ENCODE measurements at places on chromosomes 3 and 15.

- no peak for DNase-seq
Measured at GRCh38 chr3:21839176-21839575, 88.2 kb upstream of the ZNF385D start.

- DNase-seq = no peak
Measured at GRCh38 chr3:171213178-171213577, 186.7 kb upstream of the SLC2A2 start.

DNA sequence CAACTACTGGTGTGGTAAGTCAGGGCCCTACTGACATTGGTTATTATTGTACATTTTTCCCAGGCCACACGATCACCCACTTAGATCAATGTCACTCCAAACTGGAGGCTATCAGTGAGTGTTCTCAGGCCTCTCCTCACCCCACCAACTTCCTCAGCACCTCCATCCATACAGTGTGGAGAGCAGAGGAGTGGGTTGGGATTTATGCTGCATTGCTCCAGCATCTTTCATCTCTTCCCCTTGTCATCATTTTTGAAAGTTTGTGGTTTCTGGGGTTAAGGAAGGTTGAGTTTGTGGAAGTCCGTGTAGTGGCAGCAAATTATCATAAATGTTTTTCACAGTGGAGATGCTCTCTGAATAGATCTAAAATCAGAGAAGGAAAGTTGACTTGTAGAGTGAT, 60.2 kb downstream of the TLNRD1 start:
- no peak for DNase-seq

DNA sequence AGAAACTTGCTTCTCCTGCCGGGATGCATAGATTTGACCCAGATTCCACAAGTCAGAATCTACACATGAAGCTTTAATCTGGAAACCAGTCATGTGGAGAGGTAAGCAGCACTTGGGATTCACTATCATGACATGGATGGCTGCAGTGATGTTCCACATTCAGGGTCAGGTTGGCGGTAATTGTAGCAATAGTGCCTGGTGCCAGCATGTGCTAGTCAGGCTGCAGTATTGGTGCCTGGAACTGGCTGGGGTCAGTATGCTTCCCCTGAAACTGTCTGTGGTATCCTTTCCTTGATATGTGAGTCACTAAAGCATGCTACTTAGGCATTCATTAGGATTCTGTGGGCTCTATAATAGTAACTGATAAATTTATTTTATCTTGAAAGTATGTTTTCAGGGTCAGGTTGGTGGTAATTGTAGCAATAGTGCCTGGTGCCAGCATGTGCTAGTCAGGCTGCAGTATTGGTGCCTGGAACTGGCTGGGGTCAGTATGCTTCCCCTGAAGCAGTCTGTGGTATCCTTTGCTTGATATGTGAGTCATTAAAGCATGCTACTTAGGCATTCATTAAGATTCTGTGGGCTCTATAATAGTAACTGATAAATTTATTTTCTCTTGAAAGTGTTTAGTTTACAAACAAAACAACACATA, 1439.2 kb downstream of the ZPLD1 start:
- no peak for DNase-seq

DNA sequence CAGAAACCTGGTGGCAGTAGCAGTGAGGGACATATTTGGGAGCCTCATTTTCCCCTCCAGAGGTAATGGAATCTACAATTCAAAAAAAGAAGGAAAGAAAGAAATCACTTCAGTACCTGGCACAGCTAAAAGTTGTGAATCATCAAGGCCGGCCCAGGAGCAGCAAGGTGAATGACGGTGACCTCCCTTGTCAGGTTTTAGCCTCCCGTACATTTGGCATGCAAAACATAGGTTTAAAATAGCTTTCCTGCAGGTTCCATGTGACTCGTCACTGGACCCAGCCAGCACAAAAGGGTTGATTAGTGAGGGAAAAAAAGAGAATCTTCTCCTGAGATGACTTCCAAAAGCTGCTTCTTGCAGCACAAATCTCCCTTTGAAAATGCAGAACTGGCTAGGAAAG, 394.2 kb downstream of the LSAMP start:
- DNase-seq = no peak

DNA sequence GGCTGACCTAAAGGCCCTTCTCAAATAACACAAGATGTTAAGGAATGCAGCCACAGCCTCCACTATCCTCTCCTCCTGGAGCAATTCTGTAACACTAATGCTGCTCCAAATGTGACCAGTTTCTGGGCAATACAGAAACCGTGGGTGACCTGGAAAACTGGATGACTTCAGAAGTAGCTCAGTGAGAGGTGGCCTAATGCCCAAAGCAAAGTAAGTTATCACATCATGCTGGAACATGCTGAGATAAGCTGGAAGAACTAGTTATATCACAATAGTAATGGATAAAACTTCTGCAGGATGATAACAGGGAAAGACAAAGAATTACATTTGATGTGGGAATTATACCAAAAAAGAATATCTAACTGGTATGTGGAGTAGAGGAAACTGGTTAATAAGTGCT, 72.0 kb downstream of the DHX30 start:
- no peak for DNase-seq

GRCh38 chr3:113628788-113629187, 67.7 kb downstream of the USF3 start:
- DNase-seq = no peak

- DNase-seq = no peak
Measured at GRCh38 chr15:79495775-79496174, 63.6 kb downstream of the MINAR1 start.

DNA sequence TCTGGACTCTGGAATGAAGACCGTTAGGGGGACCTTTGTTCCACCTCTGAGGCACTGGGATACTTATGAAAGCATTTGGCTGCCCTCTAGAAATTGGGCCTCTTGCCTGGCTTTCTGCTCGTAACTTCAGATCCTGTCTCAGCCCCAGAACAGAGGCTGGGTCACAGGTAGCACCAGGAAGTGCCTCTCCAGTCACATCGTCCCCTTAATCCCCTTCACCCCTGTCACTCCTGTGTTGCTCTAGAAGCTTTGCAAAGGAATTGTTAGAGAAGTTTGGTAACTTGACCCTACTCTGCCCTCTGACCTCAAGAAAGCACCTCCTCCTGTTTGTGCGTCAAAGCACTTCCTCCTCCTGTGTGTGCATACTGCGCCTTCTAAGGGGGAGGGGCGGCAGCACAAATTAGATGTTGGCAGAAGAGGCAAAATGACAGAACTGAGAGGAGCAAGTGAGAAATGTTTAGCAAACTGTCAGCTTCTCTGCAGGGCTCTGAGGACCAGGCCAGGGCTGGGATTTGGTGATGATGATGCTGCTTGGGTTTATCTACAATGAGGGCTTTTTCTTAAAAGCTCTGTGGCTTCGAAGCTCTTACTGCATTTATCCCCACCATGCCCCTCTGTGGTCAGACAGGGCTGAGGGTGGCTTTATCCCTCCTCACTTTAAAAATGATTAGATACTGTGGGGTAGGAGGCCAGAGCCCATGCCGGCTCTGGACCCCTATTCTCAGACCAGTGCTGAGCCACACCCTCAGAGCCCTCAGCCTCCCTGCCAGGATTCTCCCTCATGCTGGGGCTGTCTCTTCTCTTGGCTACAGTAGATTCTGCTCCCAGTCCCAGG, 76.2 kb downstream of the LARS2 start:
- no peak for DNase-seq

- no peak for DNase-seq
Measured at GRCh38 chr3:73926360-73927202, 301.8 kb upstream of the PDZRN3 start.

GRCh38 chr3:177349384-177349783, 152.1 kb upstream of the TBL1XR1 start:
- DNase-seq = no peak

DNA sequence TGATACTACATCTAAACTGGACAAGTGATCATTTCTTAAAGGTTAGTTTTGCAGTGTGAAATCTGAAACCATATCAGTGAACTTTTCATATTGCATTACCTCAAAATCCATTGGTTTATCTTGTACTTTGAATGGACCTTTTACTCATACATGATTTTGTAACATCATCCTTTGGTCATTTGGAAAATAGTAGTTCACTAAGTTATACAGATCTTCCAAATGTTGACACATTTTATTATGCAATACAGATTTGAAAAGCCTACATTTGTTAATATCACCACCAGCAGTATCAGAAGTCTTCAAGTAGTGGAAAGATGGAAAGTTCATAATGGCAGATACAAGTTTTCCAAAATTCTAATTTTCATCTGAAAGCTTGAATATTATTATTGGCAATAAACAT, 64.0 kb upstream of the CDV3 start:
- no peak for DNase-seq

DNA sequence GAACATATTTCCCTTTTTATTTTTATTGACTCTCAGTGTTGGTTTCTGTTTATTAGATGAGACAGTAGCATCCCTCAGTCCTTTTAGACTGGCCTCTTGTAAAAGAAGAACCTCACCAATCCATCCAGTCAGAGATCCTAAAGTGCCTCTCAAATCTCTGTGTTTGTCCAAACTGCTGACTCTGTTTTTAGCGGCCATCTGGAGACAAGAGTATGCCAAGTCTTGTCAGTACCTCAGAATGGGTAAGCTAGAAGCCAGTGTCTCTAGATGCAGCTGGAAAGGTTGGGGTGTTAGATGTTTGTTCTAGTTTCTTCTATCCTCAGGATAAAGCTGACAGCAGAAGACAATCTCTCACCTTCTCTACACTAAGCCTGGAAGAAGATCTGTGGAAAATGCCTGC, 537.7 kb upstream of the ZNF385D start:
- DNase-seq = no peak

DNA sequence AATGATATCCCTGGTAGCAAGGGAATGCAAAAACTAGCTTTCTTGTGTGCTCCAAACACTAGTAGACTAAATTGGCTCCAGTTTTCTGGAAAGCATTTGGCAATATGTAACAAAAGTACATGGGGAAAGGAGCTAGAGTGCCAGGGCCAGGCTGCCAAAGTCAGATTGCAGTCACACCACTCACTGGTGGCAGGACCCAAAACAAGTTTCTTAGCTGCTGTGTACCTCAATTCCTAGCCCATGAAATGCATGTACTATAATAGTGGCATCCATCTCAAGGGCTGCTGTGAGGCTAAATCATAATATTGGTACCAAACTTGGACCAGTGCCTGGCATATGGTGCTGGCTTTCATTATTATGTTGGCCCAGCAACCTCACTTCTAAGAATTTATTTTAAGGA, 49.3 kb downstream of the CLDN18 start:
- DNase-seq = no peak

- no peak for DNase-seq
Measured at GRCh38 chr3:16908016-16908807, 23.5 kb downstream of the PLCL2 start.

DNA sequence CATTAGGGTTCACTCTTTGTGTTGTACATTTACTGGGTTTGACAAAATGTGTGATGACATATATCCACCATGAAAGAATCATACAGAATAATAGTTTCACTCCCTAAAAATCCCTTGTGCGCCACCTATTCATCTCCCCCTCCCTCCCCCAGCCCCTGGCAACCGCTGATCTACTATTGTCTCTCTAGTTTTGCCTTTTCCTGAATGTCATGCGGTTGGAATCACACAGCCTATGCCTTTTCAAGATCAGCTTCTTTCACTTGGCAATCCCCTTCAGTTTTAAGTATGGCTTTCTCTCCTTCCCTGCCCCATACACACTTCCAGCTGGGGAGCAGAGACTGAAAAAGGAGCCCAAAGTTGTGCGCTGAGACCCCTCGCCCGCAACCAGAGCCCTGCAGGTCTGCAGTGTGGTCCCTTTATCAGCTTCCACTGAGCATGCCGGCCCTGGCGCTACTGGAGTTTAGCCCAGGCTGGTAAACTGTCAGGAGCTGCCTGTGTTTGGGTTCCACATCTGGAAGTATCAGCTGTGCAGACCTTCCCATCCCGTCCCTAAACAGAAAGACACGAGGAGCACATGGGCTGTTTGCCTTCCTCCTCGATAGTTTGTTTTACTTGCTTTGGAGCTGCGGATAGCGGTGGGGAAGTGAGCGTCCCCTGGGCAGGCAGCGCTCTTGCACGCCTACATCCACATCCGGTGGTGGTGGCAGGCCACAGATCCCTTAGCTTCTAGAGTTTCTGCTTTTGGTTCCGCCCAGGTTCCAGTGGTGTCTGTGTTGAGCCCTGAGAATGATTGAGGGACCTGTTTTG, 12.3 kb downstream of the BOC start:
- peak; percentile 41 for DNase-seq

DNA sequence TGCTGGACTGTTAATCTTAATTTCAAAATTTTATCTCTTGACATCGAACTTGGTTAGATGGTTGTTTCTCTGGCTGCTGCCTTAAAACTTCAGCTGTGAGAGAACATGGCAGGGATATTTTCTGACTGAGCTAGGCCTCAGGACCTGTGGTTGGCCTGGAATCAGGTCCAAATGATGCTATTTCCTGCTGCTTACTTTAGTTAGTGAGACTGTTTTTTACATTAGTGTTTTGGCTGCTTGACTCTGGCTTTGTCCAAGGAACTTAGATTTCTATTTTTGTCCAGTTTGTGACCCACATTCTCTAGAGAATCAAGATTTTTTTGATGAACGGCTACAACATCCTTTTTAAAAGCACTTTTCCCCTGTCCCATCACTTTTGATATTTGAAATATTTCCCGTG, 497.9 kb upstream of the SGO1 start:
- DNase-seq = no peak

DNA sequence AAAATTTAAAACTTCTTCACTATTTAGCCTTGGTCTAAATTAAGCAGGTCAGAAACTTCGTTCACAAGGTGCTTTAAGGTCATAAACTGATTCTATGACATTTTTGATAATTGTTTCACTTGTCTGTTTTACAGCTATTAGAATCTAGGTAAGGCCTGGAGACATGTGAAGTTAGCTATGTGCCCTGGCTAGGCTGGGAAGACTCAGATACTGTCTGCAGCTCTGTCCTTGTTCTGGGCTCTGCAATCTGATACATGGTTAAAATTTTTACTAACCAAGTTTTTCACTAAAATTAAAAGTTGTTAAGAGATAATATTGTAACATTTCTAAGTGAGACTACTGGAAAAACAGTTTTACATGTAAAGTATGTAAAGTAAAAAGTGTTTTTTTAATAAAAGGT, 479.6 kb upstream of the EPHA6 start:
- DNase-seq = no peak

DNA sequence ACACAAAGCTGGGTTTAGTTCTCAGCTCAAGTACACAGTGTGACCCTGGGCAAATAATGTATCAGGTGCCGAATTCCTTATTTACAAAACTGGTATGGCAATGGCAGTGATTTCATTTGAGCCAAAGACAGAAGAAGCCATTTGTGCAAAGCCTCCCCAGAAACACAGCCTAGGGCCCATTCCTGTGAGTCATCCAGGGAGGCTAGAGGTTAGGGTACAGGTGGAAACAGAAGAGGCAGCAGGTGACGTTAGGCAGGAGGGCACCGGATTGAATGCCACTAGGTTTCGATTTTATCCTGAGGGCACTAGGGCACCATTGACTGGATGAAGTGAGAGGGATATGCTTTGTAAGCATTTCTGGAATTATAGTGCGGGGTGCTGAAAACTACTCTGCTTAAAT, 766.9 kb upstream of the NR2F2 start:
- no peak for DNase-seq

DNA sequence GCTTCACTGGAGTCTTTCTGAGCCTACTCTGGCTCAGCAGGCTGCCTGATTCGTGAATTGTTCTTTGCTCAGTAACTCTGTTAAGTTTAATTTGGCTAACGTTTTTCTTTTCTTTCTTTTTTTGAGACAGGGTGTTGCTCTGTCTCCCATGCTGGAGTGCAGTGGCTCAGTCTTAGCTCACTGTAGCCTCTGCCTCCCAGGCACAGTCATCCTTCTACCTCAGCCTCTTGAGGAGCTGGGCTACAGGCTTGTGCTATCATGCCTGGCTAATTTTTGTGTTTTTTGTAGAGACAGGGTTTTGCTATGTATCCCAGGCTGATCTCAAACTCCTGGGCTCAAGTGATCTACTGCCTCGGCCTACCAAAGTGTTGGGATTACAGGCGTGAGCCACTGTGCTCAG, 165.0 kb downstream of the PEX5L start:
- no peak for DNase-seq

Data from T-helper 2 cell treated with Interferon-gamma antibody and Interleukin-4, amounts not matched to agents 5 μg/mL and 100 μg/mL, for 36 hours (primary cell).